ENCODE measurements at places on chromosomes 11 and 22. TPM values are rescaled to one million over a fixed set of nuclear protein-coding genes. Genes with fewer than 3 reads are reported as not detected.

GRCh38 chr11:74480688-74481417, 12.7 kb downstream of the LIPT2 start:
- DNase-seq = no peak

- no peak for DNase-seq
These were observed 22.8 kb downstream of the LARGE1 start for GRCh38 chr22:33897448-33897835.

- no peak for DNase-seq
These were observed 5.0 kb upstream of the RASL10A start for GRCh38 chr22:29320546-29320945.

DNA sequence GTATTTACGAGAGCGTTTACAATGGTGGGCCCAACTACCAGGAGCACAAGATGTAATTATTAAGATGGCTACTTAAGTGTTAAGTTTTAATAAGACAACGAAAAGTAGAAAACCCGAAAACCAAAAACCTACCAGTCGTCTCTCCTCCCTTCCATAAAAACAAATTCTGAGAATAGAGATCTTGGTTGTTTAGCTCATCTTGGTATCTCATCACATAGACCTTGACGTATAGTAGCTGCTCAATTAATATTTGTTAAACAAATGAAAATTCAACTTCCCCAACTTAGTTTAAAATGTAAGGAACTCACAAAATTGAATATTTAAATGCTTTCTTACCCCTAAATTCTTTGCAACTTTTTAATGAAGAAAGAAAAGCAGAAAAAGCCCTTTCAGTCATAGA, 669 bp downstream of the KDM4D start:
- DNase-seq = no peak

- DNase-seq = no peak
These were observed 57.7 kb downstream of the TEAD1 start for GRCh38 chr11:12731841-12732336.

GRCh38 chr11:66717925-66718319, 11.1 kb downstream of the SPTBN2 start:
- DNase-seq = no peak

DNA sequence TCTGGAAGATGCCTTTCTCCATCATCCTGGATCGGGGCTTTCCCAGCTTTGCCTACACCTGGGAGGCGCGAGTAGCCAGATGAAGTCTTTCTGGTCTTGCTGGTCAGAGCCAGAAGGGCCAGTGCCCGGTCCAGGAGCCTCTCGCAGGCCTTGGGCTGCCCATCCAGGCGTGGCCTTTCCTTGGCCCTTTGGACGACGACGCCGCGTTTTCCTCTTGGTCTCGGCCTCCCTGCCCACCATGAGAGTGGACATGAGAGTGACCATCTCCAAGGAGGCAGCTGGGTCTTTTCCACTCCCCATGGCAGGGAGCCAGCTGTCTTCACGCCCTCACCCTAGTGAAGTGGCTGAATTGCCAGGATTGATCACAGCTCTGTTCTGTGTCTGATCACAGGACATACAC, 3.5 kb downstream of the PTDSS2 start:
- no peak for DNase-seq

- DNase-seq = no peak
These were observed 1461.1 kb downstream of the BRD1 start for GRCh38 chr22:48366591-48366990.

GRCh38 chr11:65184146-65184545, 2.4 kb downstream of the CAPN1 start:
- no peak for DNase-seq

GRCh38 chr11:33325451-33325850, 68.3 kb downstream of the HIPK3 start:
- no peak for DNase-seq

- no peak for DNase-seq
These were observed 110.9 kb upstream of the BLID start for GRCh38 chr11:122226810-122227379.

DNA sequence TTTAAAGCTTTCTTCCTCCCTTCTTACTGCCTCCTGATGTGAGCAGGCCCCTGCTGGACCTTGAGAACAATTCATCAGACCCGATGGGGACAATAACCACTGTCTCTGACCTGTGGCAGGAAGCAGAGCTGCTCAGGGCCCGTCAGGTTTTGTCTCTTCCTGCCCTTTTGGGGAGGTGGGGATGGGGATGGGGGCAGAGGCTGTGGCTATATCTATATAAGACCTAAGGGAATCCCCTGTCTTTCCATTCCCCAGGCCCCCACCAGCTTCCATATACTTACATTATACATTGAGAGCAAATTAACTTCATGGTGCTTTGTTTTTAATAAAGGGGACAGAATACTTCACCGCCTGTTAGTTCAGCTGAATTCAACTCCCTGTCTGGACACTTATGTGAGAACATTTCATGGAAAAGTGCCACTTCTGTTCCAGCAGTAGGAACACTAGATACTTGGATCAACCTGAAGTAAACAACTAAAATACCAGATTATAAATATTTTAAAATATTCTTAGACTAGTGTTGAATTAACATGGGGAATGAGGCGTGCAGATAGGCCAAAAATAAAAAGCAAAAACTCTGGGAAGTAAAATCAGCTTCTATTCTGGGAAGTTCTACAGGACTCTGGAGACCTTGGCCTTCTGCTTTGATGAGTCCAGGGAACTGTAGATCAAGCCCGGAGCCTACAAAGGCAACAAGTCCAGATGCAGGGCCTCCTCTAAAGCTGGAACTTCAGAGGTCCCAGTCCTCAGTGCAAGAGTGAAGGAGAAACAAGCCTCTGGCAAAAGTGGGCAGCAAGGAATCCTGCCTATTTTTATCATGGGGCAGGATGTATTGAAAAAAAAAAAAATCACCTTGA, 11.1 kb downstream of the ZP1 start:
- DNase-seq = no peak

- no peak for DNase-seq
These were observed 15.3 kb downstream of the TMPRSS6 start for GRCh38 chr22:37094239-37094638.

The GP1BB gene
- 0.28 TPM for total RNA-seq

The RABL2B gene
- total RNA-seq = 15.8 TPM

The TRIOBP gene
- total RNA-seq = 20.5 TPM

The BUD13 gene
- 25.6 TPM for total RNA-seq

The LIF gene
- 2.3 TPM for total RNA-seq

The OR5B21 gene
- total RNA-seq = not detected

The HIRA gene
- total RNA-seq = 32.7 TPM
